ENCODE measurements at places on chromosomes 1 and 21. TPM values are rescaled to one million over a fixed set of nuclear protein-coding genes. Genes with fewer than 3 reads are reported as not detected.

Gene PADI3
- total RNA-seq = not detected

Gene PPFIA4
- total RNA-seq = 5.6 TPM

Gene OR2G6
- not detected for total RNA-seq

Gene TP73
- total RNA-seq = 0.66 TPM

Gene MEX3A
- 0.32 TPM for total RNA-seq

Gene MTMR11
- 7.4 TPM for total RNA-seq

Gene SELENBP1
- 148 TPM for total RNA-seq

Gene LAMTOR2
- total RNA-seq = 60.7 TPM

Gene PHACTR4
- total RNA-seq = 25.9 TPM

Gene SLAMF8
- 12.3 TPM for total RNA-seq

Gene EPRS1
- total RNA-seq = 41.3 TPM

Gene C1orf141
- not detected for total RNA-seq

DNA sequence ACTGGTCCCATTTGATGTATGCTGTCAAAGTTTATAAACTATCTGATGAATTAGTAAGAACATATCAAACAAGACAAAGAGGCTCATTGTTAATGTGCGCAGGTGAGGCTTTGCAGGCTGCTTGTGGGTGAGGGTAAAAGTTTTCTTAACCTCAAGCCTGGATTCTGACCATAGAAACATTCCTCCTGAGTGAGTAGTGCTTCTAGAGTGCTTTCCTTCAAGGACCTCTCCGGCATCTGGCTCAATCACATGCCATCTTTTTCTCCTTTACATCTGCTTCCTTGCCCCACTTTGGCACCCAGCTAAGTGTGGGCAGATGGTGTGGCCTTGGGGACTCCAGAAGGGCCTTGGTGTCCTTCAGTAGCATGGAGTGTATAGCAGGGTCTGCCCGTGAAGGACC is 104.0 kb downstream of the ROR1 start:
- no peak for DNase-seq

DNA sequence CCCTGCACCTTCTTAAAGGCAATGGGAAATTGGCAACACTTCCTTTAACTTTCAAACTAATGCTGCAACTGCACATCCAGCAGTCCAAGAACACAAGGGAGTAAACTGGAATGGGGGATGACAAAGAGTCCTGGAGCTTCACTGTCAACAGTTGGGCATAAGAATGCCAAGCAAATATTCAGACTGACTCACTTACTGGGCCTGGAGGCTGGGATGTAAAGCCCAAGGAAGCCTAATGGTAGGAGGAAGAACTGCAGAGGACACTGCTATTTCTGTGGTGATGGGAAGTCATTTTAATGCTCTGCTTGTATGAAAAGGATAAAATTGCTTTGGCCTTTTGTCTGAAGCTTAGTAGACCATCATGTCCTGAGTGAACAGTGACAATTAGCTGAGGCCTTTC is 15.7 kb upstream of the DMRTA2 start:
- DNase-seq = no peak

DNA sequence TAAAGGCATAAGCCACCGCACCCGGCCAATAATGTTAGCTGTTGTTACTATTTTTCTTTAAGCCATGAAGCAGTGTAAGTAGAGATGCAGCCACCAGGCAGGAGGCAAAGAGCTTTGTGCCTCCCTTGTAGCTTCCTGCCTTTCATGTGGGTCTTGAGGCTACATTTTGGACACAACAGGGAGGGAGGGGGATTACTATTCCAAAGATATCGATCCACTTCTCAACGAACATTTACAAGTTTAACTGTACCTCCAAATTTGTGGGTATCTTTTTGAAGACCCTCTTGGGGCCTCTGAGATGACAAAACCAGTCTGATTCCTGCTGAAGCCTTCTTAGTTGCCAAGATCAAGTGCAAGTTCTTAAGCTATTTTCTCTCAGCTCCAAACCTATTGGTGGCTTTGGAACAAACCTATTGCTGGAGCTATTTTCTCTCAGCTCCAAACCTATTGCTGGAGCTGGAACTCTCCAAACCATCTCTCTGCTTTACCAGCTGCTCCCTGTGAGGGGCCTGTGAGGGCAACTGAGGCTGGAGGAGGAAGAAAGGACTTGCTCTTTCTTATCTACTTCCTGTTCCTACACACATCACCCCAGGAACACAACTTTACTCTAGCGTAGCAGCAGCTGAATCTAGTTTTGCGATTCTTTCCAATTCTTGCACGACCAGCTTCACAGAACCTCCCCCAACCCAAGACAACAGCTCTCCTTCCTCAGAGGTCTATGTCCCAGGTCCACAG is 16.1 kb upstream of the RCAN3 start:
- DNase-seq = no peak

DNA sequence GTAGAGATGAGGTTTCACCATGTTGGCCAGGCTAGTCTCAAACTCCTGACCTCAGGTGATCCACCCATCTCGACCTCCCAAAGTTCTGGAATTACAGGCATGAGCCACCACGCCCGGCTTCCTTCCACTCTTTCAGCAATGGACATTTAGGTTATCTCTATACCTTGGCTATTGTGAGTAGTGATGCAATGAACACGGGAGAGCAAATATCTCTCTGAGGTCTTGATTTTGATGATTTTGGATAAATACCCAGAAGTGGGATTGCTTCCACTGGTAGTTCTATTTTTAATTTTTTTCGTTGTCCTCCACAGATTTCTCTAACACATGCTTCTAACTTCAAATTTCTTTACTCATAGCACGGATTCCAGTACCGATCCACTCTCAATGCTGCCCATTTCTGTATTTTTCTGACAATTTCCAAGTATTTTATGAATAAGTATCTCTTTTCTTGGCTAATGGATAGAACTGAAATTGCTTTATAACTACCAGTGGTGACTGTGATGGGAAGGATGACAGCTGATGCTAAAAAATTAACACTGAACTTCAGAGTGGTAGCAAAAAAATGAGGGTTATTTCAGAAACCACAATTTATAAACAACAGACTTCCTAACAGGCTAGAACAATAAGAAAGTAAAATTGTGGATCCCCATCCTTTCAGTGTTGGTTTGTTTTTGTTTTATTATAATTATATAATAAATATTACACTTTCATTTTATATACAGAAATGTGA is 327.5 kb upstream of the RUNX1 start:
- no peak for DNase-seq

GRCh38 chr1:41503538-41504113 is 19.1 kb upstream of the EDN2 start:
- DNase-seq = no peak

- no peak for DNase-seq
Measured at GRCh38 chr1:232291681-232292080, 338.3 kb downstream of the SIPA1L2 start.

DNA sequence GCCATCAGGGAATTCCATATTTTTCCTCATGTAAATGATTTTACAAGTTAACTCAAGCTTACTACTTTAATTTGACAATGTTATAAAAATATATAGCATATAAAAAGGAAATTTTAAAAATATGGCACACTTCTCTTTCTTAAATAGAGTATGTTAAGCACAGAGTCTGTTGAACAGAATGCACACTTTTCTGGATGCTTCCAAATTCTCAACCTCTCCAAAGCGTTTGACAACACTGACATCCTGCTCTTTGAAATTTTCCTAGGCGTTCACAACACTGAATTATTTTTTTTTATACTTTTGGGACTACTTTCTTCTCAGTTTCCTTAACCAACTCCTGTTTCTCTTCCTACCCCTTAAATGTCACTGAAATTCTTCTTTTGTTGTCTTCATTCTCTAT is 117.8 kb upstream of the PLXNA2 start:
- no peak for DNase-seq

GRCh38 chr1:94231746-94232145 is 5.6 kb downstream of the ARHGAP29 start:
- DNase-seq = no peak

DNA sequence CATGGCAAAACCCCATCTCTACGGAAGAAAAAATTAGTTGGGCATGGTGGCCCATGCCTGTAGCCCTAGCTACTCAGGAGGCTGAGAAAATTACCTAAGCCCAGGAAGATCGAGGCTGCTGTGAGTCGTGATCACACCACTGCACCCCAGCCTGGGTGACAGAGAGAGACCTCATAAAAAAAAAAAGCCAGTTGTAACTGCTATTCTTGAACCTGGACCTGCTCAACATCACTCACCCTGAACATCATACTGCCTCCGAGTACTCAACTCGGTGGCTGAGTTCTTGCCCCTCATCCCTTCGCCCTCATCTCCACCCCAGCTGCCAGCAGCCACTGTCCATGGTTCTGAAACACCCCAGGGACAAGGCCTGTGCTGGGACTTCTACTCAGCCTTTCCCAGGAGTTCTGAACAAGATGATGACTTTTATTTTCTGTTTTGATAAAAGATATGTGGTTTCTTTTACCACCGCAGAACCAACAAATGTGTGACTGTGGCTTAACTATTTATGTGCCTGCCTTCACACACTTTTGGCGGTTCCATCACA is 5.4 kb upstream of the DISP3 start:
- no peak for DNase-seq

DNA sequence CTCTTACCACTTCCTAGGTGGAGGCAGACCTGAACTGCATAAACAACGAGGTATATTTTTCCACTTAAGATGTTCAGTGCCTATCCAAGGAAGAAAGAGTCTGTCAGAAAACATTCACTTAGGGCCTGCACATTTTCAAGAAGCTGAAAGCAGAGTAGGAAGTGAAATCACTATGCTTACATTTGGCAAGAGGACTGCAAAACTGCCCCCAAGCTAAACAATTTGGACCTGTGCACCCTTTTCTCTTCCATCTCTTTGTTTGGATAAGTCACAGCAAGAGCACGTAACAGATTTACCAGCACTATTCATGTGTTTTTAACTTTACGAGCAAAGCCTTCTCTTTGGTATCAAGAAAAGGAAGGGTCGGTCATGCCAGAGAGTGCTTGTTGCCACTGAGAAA is 13.2 kb upstream of the BEND5 start:
- DNase-seq = no peak

DNA sequence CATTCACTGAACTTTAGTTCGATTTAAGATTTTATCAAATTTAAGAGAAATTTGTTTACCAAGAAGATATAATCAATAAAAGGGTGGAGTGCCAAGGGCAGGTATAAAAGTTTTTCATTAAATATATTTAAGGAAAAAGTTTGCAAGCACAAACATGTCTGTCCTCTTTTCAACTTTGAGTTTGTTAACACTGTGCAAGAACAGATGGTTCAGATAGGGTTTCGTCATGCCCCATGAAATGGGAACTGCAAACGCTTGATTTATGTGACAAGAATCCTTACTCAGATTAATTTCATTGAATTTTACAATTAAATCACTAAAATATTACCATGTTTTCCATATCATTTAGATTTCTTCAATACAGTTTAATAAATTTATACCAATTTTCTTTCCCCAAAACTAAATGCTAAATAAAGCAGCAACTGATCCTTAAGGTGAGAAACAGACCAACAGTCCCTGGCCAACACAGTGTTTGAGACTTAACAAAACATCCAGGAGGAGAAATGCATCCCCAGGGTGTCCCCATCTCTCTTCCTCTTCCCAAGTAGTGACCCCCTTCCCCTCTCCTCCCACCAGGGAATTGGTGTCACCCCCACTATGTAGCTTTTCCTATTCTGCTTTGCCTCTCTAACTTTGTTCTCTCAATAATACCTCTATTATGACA is 292.9 kb downstream of the LTN1 start:
- no peak for DNase-seq

GRCh38 chr1:181091309-181092040 is 3.0 kb downstream of the IER5 start:
- no peak for DNase-seq

DNA sequence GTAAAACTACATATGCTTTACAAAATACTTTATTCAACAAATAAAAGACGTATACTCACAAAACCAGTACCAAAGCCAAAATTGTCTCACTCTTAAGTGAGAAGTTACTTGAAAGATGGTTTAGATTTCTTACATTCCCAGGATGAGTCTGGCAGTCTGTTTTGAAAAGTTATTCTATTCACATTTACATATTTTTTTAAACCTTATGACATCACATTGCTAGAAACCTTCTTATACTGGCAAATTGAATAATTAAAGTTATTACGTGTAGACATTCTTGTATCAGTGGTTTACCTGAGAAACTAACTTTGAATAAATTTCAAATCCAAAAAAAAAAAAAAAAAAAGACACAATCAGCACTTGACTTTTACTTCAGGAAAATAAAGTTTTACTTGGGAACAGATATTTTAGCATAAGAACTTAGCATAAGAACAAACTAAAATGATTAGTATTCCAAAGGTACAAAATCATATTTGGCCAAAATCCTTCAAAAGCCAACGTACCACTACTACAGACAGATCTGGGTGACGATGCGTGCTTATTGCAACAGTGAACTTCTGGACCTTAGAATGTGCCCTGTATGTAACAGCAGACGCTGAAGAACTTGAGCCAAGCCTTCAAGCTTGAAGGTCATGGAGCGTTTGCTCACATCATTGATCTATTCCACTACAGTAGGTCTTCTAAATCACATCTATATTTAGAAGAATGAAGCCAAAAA is 2.5 kb downstream of the CDC42BPA start:
- no peak for DNase-seq

DNA sequence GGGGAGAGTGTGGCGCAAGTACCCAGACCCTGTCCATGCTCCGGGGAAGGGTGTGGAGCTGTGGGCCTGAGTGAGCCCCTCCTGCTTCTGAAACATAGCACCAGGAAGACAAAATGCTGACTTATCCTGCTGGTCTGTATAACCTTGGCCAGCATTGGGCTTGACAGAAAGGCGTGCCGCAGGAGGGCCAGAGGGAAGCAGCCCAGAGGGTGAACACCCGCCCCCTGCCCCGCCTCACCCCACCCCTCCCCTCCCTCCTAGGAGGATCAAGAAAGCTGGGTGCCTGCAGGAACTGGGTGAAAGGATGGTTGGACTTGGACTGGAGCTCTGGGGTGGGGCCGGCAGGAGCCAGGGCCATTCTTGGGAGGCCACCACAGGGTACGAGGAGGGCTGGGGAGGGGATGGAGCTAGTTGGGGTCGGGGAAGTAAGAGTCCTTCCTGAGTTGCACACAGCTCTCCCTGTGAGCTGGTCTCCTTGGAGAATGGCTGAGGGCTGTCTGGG is 27.1 kb downstream of the PTPRF start:
- DNase-seq = no peak

- no peak for DNase-seq
Measured at GRCh38 chr1:25978403-25978802, 19.5 kb downstream of the PAFAH2 start.

GRCh38 chr1:198637916-198638437 is 863 bp upstream of the PTPRC start:
- DNase-seq = no peak

GRCh38 chr1:164801246-164801731 is 242.3 kb downstream of the PBX1 start:
- no peak for DNase-seq

DNA sequence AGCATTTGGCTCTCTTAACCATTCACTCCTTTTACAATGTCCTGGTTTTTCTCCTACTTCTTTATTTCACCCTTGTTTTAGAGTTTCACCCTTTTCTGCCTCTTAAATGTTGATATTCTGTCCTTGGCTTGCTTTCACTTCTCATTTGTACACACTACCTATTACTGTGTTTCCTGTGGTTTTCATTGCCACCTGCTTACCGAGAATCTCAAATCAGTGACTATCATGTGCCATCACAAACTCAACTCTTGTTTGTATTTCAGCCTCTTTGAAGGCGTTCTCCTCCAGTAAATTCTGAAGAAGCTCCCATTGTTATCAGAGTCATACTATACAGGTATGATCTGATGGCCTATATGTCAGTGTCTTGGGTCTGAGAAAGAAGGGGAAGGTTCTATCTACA is 65.7 kb downstream of the NPHS2 start:
- DNase-seq = no peak

GRCh38 chr1:76627901-76628300 is 239.4 kb upstream of the ST6GALNAC5 start:
- no peak for DNase-seq

- DNase-seq = no peak
Measured at GRCh38 chr1:200732438-200732837, 6.3 kb upstream of the CAMSAP2 start.

- DNase-seq = no peak
Measured at GRCh38 chr1:65942476-65942875, 149.8 kb downstream of the PDE4B start.
